Ureter (tissue), 1 donor: ENCODE measurements at places on chromosomes 4 and X.

GRCh38 chr4:7348946-7349900, 85.5 kb downstream of the PSAPL1 start:
- DNase-seq, result no peak

DNA sequence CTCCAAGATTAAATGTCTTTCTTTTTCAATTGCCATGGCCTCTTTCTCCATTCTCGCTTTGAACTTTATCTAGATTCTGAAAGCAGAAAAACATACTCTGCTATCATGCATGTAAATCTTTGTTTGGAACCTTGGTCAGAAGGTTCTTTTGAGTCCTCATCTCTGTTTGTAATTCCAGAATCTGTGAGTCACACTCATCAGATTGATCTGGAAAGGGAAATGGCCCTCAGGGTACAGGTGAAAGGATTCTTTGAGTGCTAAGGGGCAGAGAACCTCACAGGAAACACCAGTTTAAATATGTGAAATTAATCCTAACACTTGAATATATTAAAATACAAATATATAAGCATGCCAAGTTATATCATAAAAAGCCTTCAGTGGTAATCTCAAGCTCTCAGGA, 211.0 kb upstream of the ADGRL3 start:
- DNase-seq, result no peak

- no peak for DNase-seq
Observed at GRCh38 chrX:136446208-136446607, 41.5 kb upstream of the BRS3 start.

GRCh38 chrX:110281377-110281776, 36.5 kb downstream of the AMMECR1 start:
- DNase-seq, result no peak

GRCh38 chr4:159447296-159447695, 344.4 kb downstream of the RAPGEF2 start:
- no peak for DNase-seq

GRCh38 chr4:99720206-99720605, 62.6 kb upstream of the C4orf54 start:
- DNase-seq, result no peak
